Inflammatory macrophage (primary cell): ENCODE measurements at places on chromosomes 3 and 15.

DNA sequence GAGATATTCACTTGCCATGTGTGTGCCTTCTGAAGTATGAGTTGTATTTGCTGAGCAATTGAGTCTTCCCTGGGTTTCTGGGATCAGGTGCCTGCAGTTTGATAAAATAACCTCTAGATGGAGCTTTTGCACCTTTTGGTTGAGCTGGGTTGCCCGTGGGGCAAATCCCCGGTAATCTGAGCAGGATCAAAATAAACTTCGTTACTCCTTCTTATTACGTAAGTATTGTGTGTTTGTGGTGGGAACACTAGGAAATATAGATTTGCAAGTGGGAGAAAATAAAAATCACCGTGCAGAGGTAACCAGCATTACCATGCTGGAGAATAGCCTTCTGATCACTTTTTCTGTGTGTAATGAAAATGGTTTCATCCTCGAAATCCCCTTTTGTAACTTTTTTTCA, 277.4 kb upstream of the NR2E3 start:
- DNase-seq = no peak

DNA sequence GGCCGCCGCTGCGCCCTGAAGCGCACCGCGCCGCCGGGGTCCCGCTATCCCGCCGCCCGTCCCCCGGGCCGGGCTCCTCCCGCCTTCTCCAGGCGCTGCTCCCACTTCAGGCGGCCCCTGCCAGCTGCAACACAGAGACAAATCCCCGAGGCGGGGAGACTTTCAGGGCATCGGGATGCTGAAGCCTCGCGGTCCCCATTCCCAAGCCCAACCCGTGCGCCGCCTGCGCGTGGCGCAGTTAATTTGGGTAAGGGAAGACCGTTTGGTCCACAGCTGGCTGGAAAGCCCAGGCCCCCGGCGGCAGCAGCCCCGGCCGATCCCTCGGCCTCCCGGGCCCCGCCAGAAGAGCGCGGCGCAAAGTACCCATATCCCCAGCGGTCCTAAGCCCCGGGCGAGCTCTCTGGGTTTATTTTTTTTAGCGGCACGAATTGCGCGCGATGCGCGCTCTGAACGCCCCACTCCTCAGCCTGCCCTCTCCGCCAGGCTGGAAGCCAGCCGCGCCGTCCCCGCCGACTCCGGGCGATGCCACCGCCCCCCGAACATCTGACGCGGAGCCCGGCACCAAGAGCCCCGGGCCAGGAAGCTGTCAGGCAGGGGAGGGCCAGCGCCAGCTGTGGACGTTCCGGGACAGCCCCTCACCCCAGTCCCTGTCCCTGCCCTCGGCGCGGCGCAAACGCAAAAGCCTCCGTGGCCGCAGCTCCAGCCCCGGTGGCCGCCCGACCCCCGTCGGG, 517 bp downstream of the FBN1 start:
- DNase-seq = no peak

GRCh38 chr3:55089211-55089610, 161.4 kb upstream of the LRTM1 start:
- no peak for DNase-seq

DNA sequence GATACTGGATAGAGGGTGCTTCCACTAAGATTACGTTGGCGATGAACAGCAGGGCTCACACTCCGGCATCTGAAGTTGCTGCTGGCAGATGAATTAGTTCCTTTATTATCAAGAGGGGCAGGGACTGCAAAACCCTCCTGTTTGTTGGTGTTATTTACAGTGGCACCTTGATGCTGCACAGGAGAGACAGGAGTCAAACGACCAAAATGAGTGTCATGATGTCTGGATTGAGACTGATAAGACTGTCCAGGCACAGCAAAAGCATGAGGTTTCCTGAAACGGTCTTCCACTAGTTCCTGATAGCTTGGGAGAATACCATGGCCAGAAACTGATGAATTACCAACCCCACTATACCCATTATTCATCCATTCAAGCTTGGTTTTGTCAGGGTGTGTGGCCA, 100.8 kb upstream of the NEDD4 start:
- no peak for DNase-seq

- no peak for DNase-seq
Measured at GRCh38 chr3:45506084-45506483, 88.5 kb upstream of the LIMD1 start.

- no peak for DNase-seq
Measured at GRCh38 chr15:45536934-45537333, 14.4 kb upstream of the SLC30A4 start.

- DNase-seq = no peak
Measured at GRCh38 chr15:69299943-69300588, 1.4 kb downstream of the PAQR5 start.

DNA sequence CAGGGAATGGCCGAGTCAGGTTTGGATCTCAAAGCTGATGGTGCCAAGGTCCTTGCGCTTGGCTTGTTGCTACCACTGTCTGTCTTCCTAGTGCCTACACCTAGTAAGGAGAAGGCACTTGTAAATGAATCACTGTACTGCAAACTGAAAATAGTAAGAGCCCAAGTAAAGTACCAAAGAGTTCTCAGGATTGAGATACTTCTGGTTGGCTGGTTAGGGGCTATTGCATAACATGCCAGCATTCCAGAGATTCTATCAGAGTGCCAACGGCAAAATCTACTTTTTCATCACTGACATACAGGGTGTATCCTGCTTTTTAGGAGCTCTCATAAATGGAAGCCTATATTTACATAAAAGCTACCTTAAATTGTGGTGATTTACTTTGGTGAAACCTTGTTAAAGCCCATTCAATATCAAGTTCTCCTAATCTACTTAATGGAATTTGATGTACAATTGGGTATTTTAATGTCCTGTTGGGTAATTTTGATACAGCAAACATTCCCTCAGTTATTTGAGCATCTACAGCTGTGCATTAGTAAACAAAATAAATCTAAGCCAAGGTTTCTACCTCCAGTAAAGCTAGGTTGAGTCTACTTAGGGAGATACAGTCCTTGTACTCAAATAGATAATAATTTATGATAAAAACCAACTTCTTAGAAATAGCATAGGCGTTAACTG, 30.7 kb upstream of the CHD2 start:
- DNase-seq = no peak
